ENCODE measurements at places on chromosomes 12 and 14.

DNA sequence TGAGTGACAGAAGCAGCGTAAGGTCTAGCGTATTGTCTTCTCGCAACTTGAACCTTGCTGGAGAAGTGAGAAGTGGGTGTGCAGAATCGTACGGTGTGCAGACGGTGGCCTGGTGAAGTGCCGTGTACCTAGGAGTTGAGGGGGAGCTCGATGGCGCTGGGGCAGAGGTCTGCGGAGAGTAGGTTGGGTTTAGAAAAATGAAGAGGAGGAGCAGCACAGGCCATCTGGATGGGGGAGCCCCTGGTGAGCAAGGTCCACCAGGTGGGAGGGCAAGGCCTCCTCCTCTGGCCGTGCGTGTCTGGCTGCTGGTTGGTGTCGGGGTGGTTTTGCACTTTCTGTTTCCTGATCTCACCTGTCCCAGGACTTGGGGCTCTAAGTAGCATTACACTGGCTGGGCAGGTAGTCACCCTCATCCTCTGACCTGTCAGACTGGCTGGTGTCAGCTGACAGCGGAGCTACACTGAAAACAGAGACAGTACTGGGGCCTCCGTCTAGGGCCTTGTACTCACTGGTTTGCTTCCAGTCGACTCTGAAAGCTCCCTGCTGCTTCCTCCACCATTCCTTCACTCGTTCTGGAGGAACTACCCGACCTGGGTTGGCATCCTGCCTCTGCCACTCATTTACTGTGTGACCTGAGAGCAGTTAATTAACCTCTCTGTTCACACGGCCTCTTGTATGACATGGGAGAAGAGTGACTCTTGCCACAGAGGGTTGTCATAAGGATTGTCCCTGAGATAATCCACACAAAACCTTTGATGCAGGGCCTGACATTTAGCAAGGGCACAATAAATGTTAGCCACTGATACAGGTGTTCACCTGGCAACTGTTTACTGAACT is 228.3 kb downstream of the SLC41A2 start:
- DNase-seq = no peak

DNA sequence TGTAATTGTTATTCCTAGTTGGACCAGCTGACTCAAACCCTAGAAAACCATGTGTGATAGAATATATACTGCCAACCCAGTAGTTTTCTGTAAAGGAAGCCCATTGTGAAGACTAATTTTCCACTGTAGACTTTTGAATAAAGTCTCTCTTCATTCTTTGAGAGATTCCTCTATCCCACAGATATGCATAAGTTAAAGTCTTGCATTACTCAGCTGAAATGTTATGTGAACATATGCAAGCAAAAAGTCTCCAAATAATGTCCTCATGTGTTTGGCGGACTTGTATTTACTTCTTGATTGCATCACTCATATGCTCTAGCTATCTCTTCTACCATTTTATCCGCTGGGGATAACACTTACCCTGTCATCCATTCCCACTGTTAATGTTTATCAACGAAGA is 35.1 kb upstream of the OTOGL start:
- DNase-seq = peak; percentile 90

- DNase-seq = peak; percentile 86
Observed at GRCh38 chr14:94601884-94602391, 10.3 kb upstream of the SERPINA3 start.

- DNase-seq = no peak
Observed at GRCh38 chr14:51277753-51278415, 37.8 kb downstream of the TMX1 start.

GRCh38 chr12:29807129-29807528 is 23.4 kb upstream of the TMTC1 start:
- DNase-seq = no peak

DNA sequence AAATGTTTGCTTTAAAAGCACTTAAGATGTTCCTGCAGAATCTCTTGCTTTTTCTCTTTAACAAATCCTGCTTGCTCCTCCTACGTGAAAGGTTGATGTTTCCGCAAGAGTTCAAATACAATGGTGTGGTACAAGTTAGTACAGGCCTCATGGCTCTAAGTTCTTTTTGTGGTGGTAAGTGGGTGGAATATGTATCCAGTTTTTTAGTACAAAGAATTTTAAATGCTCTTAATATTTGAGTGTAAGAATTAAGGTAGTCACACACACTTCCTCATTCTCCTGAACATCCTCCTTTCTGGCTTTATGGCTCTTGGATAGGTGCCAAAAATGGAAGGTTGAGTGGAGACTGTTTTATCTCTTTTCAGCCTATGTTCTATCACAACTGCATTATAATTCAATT is 1.8 kb downstream of the OTOGL start:
- peak; percentile 55 for DNase-seq

DNA sequence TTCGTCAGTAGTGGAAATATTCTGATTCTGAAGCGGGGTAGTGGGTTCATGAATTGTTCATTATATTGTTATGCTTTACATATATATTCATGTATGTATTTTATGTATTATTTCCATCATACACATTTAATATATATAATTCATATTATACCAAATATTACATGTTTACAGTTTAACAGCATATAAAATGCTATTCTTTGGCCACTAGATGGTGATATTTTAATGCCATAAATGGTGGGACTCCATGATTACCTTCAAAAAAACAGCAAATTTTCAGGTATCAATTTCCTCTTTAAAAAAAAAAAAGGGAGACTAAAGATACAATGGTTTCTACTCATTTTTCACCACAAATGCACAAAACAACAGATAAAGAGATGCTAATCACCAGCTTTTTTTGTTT is 41.0 kb downstream of the BDKRB1 start:
- DNase-seq = no peak

DNA sequence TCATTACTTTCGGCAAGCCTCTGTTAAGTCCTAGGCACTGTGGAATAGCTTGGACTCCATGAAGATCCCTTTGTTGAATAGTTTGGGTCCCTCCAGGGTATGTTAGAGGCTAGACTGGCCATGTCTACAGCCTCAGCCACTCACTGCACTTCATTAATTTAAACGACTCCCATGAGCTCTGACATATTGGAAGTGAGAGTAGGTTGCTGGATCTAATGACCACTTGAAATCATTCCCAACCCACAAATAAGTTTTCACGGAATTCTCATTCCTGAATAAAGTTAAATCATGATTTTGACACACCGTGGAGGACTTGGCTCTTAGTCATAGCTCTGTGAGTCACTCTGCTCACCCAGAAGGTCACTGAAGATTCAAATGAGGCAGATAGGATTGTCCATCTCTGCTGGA is 21.4 kb upstream of the APPL2 start:
- DNase-seq = peak; percentile 98

DNA sequence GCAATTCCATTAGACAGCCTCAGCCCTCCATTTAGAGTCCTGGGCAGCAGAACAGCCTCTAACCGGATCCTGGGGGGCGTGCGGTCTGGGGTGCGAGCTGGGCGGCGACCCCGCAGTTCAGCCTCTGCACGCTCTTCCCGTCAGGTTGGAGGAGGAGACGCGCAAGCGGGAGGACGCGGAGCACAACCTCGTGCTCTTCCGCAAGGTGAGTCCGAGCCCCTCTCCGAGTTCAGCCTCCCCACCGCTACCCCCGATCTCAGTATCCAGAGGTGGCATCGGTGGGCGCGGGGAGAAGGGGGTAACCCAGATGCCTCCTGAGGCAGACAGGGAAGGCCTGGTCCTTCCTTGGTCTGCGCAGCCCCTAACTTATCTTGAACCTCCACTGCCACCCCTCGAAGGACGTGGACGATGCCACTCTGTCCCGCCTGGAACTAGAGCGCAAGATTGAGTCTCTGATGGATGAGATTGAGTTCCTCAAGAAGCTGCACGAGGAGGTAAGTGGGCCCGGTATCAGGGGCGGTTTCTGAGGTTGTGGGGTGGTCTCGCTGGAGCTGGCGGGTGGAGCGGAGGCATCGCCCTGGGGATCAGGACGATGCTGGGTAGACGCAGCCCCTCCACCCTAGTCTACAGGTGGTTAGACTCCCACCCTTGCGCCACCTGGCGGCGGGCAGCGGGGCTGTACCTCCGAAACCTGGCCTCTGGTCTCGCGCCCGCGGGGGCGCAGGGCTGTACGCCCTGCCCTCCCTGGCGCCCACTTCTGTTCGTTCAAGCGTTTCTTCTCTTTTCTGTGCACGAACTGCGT is 1.3 kb downstream of the PRPH start:
- DNase-seq = no peak

- peak; percentile 24 for DNase-seq
Observed at GRCh38 chr14:65377576-65377975, 35.0 kb upstream of the FUT8 start.

DNA sequence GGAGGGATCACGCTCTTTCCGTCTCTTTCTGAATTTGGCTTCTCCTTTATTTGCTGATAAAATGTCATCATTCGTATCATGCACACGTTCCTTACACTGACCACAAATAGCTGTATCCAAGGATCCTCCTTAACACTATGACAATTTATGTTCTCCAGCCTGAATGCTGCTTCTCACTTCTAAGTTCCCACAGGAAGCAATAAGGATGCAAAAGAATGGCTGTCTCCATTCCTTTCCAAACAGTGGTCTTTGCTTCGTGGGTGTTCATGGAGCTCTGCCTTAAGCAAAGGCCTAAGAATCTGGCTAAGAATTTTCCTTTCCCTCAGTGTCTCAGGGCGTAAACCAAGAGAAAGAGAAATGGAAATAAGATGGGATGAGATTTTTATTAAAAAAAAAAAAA is 200.2 kb downstream of the ITPR2 start:
- DNase-seq = peak; percentile 27

DNA sequence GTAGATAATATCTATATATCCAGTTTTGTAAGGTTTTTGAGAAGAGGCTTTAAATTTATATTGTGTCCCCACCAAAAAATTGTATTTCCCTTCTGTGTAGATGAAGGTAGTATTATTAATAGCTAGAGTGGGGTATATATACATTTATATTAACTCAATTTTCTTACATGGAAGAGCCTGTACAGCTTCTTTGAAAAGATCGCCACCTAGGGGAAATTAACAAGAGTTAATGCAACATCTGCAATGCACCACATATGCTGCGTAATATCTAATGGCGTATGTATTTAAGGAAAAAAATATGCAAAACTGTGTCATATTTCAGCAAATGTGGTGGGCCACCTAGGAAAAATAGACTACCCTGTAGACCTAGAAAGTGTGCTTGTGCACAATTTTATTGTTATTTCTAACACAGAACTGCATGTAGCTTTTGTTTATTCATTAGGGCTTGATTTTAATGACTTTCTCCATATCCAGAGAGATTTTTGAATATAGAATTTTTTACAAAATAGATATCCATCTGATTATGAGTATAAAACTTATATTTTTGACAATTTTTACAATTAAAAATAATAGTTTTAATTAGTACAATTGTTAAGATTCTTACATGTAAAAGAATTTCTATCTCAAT is 14.0 kb downstream of the CCER1 start:
- DNase-seq = peak; percentile 71

DNA sequence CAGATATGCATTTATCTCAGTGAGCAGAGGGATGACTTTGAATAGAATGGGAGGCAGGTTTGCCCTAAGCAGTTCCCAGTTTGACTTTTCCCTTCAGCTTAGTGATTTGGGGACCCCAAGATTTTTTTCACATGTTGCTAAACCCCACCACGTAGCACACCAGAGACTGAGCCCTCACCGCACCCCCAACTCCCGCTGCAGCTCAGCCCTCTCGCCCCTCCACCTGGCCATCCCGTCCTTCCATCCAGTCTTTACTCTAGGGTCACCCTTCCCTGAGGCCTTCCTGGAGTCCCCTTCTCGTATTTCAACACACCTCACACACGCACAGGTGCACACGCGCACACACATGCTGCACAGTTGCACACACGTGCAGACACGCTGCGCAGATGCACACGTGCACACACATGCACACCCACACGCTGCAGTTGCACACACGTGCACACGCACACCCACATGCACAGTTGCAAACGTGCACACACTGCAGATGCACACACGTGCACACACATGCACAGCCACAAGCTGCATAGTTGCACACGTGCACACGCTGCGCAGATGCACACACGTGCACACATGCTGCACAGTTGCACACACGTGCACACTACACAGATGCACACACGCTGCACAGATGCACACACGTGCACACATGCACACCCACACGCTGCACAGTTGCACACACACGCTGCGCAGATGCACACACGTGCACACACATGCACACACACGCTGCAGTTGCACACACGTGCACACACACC is 30.0 kb downstream of the HSP90AA1 start:
- DNase-seq = no peak

GRCh38 chr12:71439613-71440344 is at the start of gene LGR5:
TSS of gene LGR5 (plus strand) at chr12:71439798. CDS start at chr12:71440081, 283 bp downstream.
- peak; percentile 33 for DNase-seq

- DNase-seq = peak; percentile 45
Observed at GRCh38 chr14:39102265-39102968, 618 bp downstream of the SEC23A start.

DNA sequence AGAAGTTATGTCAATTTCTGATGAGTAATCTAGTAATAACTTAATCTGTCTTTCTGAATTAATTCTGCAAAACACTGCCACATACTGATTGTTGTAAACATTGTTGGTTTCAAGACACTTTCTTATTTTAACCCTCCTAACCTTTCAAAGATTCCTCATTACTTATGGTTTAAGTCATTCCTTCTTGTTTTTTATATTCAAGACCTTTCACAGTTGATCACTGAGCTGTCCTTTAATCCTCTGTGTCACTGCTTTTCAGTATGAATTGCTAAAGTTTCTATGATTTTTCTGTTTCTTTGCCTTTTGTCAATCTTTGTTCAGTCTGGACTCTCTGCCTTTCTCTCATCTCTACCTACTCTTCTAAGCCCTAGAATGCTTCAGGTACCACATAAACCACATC is 164.7 kb downstream of the RAD51B start:
- DNase-seq = no peak

DNA sequence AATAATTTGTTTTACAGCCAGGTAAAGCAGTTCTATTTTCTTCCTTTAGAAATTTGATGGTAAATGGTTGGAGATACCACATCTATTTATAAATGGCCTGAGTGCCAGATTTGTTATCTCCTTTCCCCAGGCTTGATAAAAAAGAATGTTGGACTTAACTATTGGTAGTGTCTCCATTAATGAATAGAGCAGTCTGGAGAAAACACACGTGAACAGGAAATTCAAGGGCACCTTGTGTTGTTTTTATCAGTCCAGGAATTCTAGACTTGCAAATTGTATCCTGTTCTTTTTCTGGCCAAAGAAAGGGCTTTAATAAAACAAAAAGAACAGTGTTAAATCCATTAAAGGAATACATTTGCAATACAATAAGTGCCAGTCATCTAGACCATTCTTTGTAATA is 40.8 kb upstream of the BMAL2 start:
- no peak for DNase-seq

DNA sequence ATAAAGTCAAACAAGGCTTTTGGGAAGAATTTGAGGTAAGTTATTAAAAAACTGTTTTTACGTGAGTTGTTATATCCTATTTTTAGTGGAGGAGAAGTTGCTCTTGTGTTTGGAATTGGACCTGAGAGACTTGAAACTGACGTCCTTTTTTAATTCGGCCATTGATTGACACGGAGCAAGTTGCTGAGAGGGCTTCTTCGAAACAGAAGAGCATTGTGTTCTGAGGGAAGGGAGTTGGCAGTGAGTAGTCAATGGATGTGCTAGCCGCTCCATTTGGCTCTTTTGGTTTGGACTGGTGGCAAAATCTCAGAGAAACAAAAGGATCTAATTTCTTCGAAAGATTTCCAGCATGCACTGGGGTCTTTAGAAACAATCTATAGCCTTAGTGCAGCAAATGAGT is 37.3 kb downstream of the PTPN11 start:
- DNase-seq = no peak
